HS-27A (cell line): ENCODE measurements at places on chromosomes 1 and 21.
A peak's percentile ranks its signal among the peaks of the same experiment; 100 is the strongest.

DNA sequence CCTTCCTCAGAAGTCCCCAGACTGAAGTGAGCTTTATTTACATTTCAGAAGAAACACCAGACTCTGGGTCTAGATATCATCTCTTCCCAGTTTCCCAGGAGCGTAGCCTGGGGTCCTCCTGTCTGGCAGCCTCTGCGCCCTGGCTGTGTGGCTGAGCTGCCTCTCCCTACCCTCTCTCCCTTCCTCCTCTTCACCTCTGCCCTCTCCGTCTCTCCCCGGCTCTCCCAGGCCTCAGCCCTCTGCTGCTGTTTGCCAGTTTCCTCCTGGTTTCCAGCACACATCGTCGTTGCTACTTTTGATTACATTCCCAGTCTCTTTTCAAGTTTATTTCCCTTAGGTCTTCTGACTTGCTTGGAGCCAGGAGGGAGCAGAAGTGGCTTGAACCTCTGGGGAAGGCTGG, 91.1 kb upstream of the DISP3 start:
- DNase-seq: no peak

DNA sequence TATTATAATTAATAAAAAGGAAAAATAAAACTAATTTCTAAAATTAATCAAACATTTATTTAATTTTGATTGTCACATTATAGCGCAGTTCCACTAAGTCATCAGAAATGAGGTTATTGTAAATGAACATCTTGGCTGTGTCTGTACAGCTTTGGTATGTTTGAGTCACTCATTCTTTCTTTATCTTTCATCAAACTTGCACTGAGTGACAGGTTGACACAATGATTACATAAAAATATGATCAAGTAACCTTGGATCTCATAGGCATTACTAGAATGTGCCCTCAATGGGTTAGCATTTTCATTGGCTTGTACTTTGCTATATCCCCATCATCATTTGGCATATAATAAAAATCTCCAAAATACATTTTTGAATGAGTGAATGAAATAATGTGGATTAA, 1353.2 kb upstream of the ADGRL2 start:
- DNase-seq: peak; percentile 56

DNA sequence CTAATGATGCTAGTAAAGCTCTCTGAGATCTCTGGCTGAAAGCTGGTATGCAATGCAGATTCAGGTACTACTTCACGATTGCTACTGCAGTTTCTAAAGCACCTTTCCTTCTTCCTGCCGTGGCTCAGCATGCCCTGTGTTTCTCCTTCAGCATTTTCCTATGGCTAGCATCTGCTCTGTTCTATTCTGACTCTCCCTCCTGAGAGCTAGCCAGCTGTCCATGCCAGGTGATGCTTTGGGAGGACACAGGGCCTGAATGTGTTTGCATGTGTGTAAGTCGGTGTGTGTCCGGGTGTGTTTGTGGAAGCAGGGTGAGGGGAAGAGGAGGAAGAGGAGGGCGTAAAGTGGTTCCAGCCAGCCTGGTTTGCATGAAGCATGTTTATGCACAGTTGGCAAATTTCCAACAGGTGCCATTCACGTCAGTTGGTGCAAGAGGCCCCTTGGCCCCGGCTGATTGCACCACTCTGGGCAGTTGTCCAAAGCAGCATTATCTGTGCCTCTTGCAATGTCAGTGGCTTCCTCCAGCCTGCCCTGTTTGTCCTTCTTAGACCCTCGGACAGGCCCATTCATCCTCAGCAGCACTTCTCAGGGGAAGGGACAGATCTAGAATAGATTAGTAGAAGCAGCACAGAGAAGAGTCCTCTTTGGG, 433.3 kb downstream of the DISC1 start:
- no peak for DNase-seq

- no peak for DNase-seq
Observed at GRCh38 chr1:153202006-153202405, 1.2 kb upstream of the LELP1 start.

- peak; percentile 92 for DNase-seq
Observed at GRCh38 chr1:80375662-80376061, 1369.1 kb upstream of the ADGRL4 start.

- DNase-seq: no peak
Observed at GRCh38 chr1:230747890-230748800, 957 bp downstream of the CAPN9 start.
